ENCODE measurements at places on chromosomes 16 and 17. TPM values are rescaled to one million over a fixed set of nuclear protein-coding genes. Genes with fewer than 3 reads are reported as not detected.

- no peak for DNase-seq
- no peaks in the 10 kb centered on the region for H3K4me1 ChIP-seq
- H3K27ac ChIP-seq, result no peak overlapping the region
- H3K4me3 ChIP-seq, result no peak overlapping the region
Observed at GRCh38 chr16:56191835-56192634, 746 bp downstream of the GNAO1 start.

DNA sequence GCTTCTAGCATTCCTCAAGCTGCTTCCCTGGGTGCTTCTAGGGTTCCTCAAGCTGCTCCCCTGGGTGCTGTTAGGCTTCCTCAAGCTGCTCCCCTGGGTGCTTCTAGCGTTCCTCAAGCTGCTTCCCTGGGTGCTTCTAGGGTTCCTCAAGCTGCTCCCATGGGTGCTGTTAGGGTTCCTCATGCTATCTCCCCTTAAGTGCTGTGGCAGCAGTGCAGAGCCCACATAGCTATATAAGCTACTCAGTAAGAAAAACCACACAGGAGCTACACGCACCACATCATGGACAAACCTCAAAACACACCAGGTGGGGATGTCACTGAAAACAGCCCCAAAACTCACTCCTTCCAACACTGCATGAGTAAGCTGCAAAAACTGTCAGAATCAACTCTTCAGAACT is 35.2 kb downstream of the ANKRD11 start:
- H3K4me1 ChIP-seq, result no peaks in the 10 kb centered on the region
- no peaks in the 10 kb centered on the region for H3K27me3 ChIP-seq
- no peak overlapping the region for H3K4me3 ChIP-seq
- no peak for DNase-seq

DNA sequence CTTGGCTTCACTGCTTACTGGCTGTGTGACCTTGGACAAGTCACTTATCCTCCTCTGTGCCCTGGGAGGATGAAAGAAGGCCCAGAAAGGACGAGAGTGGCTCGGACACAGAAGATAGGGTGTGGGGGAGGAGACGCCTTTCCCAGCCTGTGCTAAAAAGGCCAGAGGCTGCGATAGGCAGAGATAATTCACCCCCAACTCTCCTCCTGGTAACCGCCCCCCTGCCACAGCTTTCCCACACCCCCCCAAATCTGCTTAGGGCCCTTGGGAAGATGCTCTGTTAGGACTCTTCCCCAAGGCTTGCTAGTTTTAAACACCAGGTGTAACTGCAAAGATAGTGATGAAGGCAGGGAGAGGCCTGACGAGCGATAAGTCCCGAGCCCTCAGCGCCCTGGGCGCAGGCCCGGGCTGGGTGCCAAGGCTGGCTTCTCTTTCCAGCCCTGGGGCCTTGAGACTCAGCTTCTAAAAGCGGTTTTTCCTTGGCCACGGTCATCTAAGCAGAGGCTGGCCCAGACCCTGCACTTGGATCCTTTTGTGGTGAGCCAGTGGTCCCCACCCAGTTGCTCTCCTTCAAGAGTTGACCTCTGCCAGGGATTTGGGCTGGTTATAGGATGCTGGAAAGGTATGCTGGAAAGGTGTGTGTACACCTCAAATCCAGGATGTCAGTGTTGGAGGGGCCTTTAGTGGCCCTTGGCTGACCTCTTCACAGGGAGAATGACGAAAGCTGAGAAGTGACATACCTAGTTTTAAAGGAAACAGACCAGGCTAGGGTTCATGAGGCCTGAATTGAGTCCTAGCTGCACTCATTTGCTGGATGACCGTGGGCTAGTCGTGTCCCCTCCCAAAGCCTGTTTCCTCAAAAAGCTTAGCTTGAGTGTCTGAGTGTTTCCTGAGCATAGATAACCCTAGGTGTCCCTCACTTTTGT is 3.4 kb upstream of the PPP1R9B start:
- H3K36me3 ChIP-seq, result no peaks in the 10 kb centered on the region
- peak; percentile 55 for DNase-seq
- H3K27me3 ChIP-seq, result no peaks in the 10 kb centered on the region
- no peak overlapping the region for H3K4me3 ChIP-seq
- H3K4me1 ChIP-seq, result peaks cover 29% of the 10 kb centered on the region

Gene ABR
- 58.5 TPM for total RNA-seq

Gene NUP88
- total RNA-seq, result 103 TPM

- no peaks in the 10 kb centered on the region for H3K36me3 ChIP-seq
- H3K27me3 ChIP-seq, result no peaks in the 10 kb centered on the region
- no peak for DNase-seq
- no peak overlapping the region for H3K4me3 ChIP-seq
Observed at GRCh38 chr16:79317521-79317920, 283.0 kb downstream of the MAF start.

DNA sequence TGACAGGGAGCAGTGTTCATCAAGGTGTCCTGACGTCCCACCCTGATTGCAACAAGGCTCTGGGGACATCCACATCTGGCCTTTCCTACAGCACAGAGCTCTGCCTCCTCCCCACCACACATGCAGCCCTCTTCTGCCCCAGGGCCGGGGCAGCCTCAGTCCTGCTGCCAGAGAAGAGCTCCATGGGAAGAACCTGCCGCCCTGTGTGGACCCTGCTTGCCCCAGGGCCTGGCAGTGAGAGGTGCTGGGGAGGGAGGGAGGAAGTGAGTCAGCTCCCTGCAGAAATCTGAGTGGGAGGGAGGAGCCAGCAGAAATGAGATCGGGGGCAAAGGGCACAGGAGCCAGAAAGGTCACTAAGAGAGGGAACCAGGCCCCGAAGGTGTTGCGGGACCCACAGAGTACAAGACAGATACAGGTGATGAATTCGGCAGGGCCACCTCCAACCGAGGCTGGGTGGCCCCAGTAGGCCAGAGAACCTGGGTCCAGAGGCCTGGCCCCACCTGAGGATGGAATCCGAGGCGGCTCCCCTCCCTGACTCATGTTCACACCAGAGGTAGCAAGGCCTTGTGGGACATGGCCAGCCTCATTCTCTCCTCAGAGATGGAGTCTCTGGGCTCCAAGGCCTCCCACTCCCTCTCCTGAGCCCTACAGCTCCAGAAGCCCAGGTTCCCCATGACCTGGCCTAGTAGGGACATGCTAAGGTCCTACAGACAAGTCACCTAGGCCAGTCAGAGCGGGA is 24.8 kb downstream of the MYO18A start:
- H3K27me3 ChIP-seq, result no peaks in the 10 kb centered on the region
- H3K36me3 ChIP-seq, result no peaks in the 10 kb centered on the region
- H3K27ac ChIP-seq, result peak overlapping the region; percentile 86
- DNase-seq, result peak; percentile 74

GRCh38 chr16:50531901-50532300 is 16.3 kb upstream of the NKD1 start:
- no peaks in the 10 kb centered on the region for H3K4me1 ChIP-seq
- no peaks in the 10 kb centered on the region for H3K36me3 ChIP-seq
- H3K27me3 ChIP-seq, result no peaks in the 10 kb centered on the region
- DNase-seq, result no peak
- H3K4me3 ChIP-seq, result no peak overlapping the region

All from PC-3 (cell line).